ENCODE measurements at places on chromosomes 13 and 19.
A peak's percentile ranks its signal among the peaks of the same experiment; 100 is the strongest.

- DNase-seq = no peak
Measured at GRCh38 chr13:48496271-48497161, 36.4 kb downstream of the RCBTB2 start.

DNA sequence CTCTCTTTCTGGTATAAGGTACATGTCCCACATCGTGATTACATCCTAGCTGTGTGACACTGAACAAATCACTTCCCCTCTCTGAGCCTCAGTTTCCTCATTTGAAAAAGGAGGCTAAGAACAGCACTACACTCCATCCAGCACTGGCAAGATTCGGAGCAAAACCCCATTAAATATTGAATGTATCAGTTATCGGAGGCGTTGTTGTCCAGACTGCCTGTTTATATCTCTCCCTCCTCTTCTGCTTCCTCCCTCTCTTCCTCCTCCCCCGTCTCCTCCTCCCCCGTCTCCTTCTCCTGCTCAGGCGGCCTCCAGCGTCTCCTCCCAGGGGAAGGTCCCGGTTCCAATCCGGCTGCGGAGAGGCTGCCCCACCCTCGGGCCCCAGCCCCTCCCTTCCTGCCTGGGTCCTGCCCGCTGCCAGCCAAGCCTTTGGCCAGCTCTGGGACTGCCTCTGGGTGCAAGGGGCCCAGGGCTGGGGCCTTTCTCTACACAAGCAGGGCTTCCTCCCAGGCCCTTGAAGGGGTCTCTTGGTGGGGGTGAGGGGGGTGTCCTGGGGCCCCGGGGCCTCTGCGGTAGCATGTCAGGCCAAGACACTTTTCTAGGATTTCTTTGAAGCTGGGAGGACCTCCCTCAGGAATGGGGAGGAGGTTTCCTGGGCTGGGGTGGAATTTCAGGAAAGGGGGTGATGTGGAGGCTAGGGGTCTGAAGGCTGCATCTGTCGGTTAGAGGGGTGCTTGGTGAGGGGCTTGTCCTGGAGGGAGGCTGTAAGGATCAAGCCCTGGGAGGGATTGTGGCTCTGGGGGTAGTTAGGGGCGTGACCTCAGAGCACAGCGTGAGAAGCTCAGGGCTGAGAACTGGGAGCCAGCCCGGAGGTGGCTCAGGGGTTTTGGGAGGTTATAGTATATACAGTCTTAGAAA lies 1.9 kb downstream of the RRAS start:
- no peak for DNase-seq

- DNase-seq = peak; percentile 34
Measured at GRCh38 chr19:52453324-52454094, at the start of gene ZNF578. TSS of gene ZNF578 (plus strand) at chr19:52453553. CDS start at chr19:52501846, 48,293 bp downstream.

DNA sequence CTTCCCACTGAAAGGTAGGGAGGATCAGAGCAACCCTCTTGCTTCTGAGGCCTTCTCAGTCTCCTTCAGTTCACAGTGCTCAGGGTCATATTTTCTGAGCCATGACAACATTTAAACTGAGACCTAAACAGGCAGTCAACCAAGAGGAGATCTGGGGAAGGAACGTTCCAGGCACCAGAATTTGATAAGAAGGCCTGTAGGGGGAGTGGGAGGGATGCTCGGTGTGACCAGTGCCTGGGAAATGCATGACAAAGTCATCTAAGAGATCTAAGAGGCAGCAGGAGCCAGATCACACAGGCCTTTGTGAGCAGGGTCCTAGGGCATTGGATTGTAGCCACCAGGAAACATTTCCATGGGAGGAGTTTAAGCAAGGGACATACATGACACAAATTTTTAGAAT lies 71.6 kb downstream of the SHISA2 start:
- DNase-seq = no peak

DNA sequence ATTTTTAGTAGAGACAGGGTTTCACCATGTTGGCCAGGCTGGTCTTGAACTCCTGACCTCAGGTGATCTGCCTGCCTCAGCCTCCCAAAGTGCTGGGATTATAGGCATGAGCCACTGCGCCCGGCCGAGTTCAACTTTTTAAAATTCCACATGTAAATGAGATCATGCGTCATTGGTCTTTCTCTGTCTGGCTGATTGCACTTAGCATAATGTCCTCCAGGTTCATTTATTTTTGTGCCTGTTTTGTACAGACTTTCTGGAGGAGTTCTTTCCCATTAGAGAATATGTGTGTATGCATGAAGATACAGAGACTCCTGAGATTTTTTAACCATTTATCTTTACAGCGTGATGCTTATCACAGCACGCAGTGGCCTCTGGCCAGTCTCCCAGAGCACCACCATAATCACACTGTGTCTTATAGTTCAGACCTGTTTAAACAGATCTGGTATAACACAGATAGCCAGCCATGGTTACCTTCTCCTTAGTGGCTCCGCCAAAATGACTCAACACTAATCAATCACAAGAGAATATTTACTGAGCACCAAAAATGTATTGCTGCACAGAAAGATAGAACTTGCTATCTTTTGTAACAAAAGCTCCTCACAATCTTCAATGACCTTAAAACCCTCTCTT lies 11.4 kb upstream of the STARD13 start:
- DNase-seq = no peak

All from stimulated activated CD8-positive, alpha-beta memory T cell treated with anti-CD3 and anti-CD28 coated beads, Interleukin-7, amount 100 ng/mL, for 1 hour (primary cell).